ENCODE measurements at places on chromosomes 3 and 15. TPM values are rescaled to one million over a fixed set of nuclear protein-coding genes. Genes with fewer than 3 reads are reported as not detected.

FAM81A gene
- not detected for total RNA-seq

TUSC7 gene
- not detected for total RNA-seq

FILIP1L gene
- 1.6 TPM for total RNA-seq

DNA sequence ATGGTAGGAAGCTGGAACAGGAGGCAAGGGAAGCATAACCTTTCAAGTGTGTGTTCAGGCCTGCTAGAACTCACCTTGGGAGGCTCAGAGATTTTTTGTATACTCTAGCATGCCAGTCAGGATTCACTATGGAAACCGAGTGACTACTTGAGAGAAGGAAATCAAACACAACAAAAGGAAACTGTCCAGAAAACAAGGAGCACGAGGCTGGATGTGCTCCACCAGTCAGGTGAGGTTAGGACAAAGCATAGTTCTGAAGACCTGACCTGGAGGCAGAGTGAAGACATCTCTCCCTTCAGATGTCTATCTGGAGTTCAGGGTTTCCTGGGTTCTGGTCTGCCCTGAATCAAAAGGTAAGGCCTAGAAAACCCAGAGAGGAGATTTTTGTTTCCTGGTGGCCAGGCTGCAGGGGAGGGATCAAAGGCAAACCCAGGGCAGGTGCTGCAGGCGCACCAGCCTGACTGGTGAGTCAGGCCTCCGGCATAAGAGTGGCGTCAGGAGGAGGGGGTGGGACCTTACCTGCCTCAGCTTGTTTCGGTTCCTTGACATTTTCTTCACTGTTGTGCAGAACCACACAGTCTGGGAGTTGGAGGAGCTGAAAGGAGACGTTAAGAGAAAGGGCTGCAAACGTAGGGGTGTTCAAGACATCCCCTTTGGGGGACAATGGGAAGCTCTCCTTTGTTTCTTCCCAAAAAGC is 52.2 kb upstream of the OSBPL11 start:
- DNase-seq = no peak

GRCh38 chr3:38084334-38085310 is 45.6 kb downstream of the DLEC1 start:
- no peak for DNase-seq

DNA sequence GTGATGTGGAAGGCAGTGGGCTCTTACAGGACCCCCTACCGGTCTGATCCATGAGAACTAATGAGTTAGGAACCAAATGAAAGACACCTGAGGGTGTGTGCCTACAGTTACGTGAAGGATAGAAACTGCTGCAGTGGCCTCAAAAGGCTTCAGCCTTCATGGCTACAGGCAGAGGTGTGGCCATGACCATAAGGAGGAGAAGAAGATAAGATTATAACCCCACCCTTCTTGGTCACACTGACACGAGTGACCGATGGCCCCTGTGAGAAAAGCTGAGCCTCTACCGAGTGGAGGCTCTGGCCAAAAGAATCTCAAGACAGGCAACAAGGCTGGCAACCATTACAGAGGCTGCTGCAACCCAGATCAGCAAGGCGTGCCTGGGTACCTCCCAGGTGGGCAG is 6.3 kb downstream of the RFT1 start:
- DNase-seq = peak; percentile 56

DNA sequence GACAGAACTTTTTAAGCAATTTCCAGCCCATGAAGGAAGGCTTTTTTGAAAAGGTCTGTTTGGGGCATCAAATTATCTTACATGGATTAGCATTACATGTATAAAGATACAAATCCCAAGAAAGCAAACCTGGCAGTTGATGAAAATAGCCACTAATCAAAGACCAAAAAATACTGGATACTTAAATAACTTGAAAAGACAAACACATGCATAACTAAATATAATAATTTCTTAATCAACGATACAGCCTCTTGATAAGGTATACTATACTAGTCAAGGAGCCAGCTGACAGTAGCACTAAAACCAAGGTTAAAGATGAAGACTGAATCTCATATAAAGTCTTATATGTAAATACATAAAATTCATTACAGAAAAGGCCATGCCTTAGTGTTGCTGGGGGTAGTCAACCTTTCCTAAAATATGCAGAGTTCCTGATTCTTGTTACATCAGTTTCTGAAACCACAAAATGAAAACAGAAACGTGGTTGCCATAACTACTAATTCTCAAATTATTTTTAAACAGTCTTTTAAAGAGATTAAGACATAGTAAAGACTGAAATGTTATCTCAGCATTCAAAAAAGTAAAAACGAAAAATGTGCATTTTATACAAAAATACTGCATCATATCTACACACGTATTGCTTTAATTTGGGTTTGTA is 2.0 kb downstream of the ANKRD28 start:
- no peak for DNase-seq

DNA sequence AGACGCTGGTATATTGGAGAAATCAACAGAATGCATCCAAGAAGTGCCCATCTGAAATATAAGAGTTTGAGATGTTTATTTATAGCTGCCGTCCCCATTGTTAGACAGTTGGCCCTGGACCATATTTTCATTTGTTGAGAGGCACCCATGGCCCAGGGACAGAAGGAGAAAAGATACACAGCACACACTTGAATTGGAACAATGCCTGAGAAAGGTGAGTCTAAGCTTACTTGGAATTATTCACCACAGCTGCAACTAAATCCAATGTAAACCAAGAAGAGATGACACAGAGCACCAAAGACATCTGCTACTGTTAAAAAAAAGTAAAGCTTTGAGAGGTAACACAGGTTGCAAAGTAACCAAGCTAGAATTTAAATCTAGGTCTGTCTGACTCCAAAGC is 525.5 kb upstream of the NAALADL2 start:
- no peak for DNase-seq

- DNase-seq = peak; percentile 10
Observed at GRCh38 chr15:67253549-67254237, 768 bp downstream of the AAGAB start.

- no peak for DNase-seq
Observed at GRCh38 chr3:48984663-48985062, 5.4 kb upstream of the P4HTM start.

GRCh38 chr15:51332206-51333147 is 5.9 kb downstream of the CYP19A1 start:
- DNase-seq = no peak

DNA sequence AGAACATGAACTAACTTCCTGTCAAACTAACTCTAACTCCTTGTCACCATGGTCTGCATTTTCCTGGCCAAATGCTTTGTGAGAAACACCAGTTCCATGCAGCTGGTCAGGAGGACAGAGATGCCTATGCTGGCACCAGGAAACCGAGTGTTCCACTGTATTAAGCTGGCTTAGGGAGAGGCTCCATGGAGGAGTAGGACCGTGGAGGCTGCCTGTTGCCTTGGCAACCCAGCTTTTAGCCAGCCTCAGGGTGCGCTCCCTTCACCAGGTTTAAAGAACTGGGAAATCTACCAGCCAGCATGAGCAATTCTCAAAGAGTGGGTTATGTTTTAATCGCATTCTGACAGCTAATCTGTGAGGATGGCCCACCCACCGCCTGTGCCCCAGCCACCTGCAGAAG is 394.1 kb downstream of the OCA2 start:
- DNase-seq = no peak

- peak; percentile 15 for DNase-seq
Observed at GRCh38 chr3:24678421-24678865, 183.8 kb upstream of the THRB start.

DNA sequence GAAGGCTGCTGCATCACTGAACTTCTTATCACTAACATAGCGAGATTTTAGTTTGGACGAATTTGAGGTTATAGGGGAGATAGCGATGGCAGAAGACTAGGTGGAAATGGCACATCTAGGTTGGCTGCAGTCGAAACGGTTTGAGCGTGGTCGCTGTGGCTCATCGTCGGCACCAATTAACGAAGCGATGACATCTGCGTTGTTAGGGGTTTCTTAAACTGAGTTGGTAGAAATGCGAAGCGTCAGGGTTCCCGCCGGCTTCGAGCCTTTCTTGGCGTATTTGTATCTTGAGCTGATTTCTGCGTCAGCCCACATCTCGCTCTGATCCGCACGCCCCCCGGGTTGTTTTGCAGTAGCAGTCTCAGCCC is 319 bp downstream of the LNP1 start:
- peak; percentile 57 for DNase-seq

GRCh38 chr3:29554566-29554965 is 273.7 kb downstream of the RBMS3 start:
- no peak for DNase-seq
